ENCODE measurements at places on chromosomes 16 and 17. TPM values are rescaled to one million over a fixed set of nuclear protein-coding genes. Genes with fewer than 3 reads are reported as not detected.

Gene ABCC3
- total RNA-seq = 221 TPM

Gene ITFG1
- total RNA-seq = 27.7 TPM

Gene C16orf74
- 44.3 TPM for total RNA-seq

Gene PRAC2
- total RNA-seq = not detected

Gene DNAH9
- total RNA-seq = not detected

Gene CIITA
- total RNA-seq = 1.2 TPM

Gene SLC26A11
- total RNA-seq = 12.4 TPM

GRCh38 chr17:10077561-10078299 is 120.7 kb downstream of the GAS7 start:
- DNase-seq = no peak

GRCh38 chr16:68113059-68113761 is 28.0 kb downstream of the NFATC3 start:
- no peak for DNase-seq

DNA sequence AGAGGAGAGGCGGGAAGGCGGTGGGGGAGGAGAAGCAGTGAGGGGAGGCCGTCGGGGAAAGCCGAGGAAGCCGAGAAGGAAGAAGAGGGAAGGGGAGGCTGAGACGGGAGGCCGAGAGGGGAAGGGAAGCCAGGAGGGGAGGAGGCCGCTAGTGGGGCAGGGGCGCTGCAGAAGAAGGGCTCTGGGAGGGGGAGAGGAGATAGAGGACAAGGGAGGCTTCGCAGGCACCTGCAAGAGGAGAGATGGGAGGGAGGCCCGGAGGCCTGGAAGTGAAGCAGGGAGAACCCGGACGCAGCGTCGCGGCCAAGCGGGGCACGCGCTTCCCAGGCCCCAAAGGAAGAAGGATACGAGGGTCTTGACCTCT is 2.3 kb downstream of the C17orf58 start:
- no peak for DNase-seq

DNA sequence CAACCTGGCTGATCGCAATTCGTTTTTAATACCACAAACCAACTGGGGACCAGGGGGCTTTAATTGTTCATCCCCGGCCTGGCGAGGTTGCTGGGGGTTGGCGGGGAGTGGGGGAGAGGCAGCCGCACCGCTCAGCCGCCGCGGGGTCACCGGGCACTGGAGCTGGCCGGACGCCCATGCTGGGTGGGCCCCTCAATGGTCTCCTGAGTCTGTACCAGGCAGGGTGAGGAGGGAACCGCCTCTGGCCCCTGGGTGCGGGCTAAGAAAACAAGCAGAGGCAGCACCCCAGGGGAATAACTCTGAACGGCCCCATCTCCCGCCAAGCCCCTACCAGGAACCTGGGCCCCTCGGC is 43.9 kb downstream of the ACTG1 start:
- DNase-seq = no peak

GRCh38 chr16:63422715-63423114 is 1386.5 kb upstream of the CDH8 start:
- DNase-seq = no peak

GRCh38 chr17:38442548-38442947 is 14.3 kb downstream of the ARHGAP23 start:
- no peak for DNase-seq

GRCh38 chr17:83052241-83052564 is 27.2 kb upstream of the METRNL start:
- DNase-seq = no peak

GRCh38 chr16:67257486-67258160 is 8.8 kb downstream of the SLC9A5 start:
- DNase-seq = no peak

GRCh38 chr16:3035972-3036725 is 595 bp downstream of the BICDL2 start:
- peak; percentile 63 for DNase-seq

DNA sequence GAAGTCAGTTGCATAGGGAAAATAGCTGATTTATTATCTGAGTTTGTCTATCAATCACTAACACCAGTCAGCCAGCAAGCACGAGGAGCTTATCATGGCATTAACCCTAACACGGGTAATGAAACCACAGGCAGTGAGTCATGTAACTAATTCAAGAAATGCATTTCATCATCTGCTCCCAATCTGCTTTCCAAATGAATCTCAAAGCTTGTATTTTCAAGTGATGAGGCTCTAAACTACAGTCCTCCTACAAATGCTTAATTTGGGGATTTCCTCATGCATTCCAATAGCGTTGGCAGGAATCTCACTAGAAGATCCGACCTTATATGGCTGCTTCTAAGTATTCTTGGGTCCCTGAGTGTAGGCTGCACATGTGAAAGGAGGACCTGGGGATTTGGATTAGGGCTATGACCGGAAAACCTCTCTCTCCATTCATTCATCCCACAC is 118.4 kb upstream of the HSBP1 start:
- peak; percentile 53 for DNase-seq
